Activated T-cell treated with anti-CD3 and anti-CD28 coated beads, Interleukin-2, amount 50 U/mL, for 4 hours (primary cell): ENCODE measurements at places on chromosomes 1 and 21.

- DNase-seq, result no peak
These were observed 86.4 kb downstream of the LAMC2 start for GRCh38 chr1:183272390-183272848.

DNA sequence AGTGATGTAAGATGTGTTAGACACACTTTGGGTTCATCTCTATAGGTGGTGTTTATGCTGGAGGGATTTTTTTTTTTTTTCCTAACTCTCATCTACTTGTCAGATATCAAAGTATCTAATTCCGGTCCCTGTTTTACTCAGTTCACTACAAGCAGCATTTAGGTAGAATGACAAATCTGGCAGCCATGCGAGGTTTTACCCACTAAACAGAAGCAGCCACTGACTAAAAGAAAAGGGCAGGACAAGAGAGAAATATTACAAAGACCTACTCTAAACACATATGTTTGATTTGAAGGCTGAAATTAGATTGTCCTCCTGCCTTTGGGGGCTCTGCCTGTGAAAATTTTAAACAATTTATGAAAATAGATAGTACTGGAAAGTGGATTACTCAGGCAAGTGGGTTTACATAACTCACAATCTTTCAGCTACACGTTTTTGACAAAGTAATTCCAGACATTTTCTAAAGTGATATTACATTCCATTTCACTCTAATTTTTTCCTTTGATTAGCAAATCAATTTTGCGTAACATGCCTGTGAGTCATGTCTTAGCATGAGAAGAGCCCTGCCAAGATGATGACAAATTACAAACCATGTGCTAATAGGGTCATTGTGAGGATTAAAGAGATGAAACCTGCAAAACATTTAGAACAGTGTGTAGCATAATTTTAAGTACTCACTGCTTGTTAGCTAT is 172.6 kb downstream of the PLA2G4A start:
- DNase-seq, result no peak

DNA sequence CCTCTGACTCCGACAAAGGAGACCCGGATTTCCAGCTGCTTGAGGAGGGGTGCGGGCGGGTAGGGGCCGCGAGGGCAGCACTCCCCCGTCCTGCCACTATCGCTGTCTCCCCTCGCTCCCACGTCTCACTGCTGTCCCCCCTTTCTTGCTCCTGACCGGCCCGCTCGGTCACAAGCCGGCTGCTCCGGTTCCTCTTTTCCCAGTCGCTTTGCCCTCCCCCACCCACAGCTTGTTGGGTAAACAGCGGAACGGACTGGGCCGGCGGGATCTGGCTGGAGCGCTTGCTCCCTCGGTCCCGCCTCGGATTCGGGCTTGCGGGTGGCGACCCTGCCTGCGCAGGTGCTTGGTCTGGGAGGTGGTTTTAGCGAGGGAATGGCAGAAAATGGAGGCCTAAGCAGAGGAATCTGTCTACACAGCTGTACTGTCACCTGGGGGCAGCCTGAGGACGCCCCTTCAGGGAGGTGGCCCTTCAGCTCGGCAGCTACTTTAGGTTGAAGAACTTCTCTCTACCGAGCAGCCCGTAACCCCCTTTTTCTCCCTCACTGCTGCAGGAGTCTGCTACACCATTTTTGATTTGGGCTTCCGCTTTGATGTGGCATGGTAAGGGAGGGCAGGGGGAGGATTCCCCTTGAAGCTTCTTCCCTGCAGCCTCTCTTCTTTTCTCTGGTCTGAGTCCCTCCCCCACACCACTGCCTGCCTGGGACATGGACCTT is 645 bp downstream of the ATP6V0B start:
- no peak for DNase-seq

GRCh38 chr1:232353001-232353400 is 276.9 kb downstream of the SIPA1L2 start:
- DNase-seq, result no peak

DNA sequence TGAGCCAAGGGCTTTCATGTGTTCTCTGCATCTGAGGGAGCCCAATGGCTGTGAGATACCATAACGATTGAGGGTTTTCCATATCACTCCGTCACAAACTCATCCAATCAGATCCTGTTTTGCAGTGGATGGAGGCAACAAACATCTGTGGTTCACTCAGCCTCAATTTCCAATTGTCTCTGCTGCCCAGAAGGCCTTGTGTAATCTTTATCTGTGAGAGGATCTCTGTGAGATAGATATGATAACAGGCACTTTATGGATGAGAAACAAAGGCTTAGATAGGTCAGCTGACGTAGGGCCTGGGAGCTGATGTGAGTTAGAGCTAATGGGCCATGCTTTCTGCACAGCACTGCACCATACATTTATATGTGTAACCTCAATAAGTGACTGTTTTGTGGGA is 3.3 kb upstream of the MTARC1 start:
- no peak for DNase-seq

- DNase-seq, result no peak
These were observed 32.1 kb downstream of the ALDH9A1 start for GRCh38 chr1:165666152-165666825.

GRCh38 chr1:27571439-27572018 is 32.4 kb downstream of the AHDC1 start:
- DNase-seq, result no peak

- DNase-seq, result no peak
These were observed 35.2 kb downstream of the JUN start for GRCh38 chr1:58748666-58749065.

DNA sequence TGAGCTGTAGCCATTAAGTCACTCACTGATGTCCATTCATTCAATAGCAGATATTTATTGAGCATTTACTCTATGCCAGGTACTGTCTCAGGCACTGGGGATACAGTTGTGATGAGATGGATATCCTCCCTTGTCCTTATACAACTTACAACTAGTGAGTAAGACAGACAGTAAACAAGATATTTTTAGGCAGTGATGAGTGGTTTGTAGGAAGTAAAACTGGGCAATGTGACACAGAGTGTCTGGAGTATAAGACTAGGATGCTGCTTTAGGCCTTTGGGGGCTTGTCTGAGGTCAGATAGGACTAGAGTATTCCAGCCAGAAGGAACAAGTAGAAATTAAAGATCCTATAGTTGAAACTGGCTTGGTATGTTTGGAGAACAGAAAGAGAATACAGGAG is 41.4 kb downstream of the NOS1AP start:
- DNase-seq, result no peak

- DNase-seq, result peak; percentile 68
These were observed 24.0 kb downstream of the QSOX1 start for GRCh38 chr1:180178511-180179161.

DNA sequence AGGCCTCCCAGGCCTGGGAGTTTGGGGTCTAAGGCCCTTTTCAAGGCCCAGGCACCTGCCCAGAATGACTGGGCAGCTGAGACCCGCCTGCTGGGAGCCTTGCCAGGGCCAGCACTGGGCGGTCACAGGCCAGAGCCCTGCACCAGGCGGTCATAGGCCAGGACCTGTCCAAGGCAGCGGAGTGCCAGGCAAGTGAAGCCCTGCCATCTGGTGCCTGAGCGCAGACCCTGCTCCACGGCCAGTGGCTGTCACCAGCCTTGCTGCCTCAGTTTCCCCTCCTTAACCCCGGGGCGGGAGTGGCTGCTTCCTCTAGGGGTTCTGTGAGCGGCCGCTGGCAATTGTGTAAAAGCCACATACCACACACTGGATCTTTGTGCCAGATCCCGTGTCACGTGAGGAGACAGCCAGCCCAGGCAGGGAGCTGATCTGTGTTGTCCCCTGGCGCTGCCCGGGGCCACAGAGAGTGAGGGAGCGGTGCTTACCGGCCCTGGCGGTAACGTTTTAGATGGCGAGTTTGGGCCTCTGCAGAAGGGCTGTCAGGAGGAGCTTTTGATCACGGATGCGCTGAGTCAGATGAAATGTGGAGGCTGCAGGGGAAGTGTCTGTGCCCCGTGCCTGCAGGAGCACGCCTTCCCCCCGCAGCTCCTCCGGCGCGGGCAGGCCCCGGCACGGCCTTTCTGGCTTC is 4.6 kb downstream of the COL18A1 start:
- DNase-seq, result no peak

DNA sequence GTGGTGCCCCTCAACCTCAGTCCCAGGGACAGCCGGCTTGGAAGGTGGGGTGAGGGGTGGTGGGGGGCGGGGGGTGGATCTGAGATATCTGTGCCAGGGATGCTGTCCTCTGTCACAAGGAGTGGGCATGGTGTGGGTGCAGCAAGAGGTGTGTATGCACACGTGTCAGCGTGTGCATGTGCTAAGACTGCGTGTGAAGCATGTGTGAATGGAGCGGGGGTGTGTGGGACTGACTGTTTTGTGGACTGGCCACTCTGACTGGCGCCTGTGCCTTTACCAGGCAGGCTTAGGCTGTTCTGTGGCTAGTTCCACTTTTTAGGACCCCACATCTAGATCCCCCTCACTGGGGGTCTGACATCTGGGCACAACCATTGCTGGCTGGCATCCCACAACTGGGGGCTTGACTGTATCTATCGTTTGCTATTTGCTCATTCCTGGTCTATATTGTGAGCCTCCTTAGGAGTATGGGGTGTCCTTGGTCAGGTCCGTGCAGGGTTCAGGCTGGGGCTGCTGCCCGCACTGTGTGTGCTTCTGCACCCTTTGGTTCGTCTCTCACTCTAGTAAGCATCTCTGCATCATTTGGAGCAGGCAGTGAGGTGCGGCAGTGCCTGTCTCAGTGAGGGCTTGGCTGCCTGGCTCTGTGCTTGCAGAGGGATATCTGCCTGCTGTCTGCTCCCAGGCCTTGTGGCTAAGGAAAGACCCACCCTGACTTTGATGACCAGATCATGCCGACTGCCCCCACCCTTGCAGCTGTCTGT is 1.9 kb downstream of the AMPD2 start:
- no peak for DNase-seq

- peak; percentile 64 for DNase-seq
These were observed 28.5 kb upstream of the KCNA2 start for GRCh38 chr1:110634455-110635311.

DNA sequence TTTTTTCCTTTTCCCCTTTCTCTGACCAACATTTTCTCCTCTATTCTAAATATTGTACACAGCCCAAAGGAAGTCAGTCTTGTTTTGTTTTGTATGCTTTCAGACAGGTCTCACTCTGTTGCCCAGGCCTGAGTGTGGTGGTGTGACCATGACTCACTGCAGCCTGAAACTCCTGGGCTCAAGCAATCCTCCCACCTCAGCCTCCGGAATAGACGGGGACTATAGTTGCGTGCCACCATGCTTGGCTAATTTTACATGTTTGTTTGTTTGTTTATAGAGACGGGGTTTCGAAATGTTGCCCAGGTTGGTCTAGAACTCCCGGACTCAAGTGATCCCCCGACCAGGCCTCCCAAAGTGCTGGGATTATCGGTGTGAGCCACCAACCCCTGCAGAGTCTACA is 72.8 kb downstream of the NRIP1 start:
- DNase-seq, result no peak

- no peak for DNase-seq
These were observed 25.0 kb upstream of the CACYBP start for GRCh38 chr1:174974711-174975119.

DNA sequence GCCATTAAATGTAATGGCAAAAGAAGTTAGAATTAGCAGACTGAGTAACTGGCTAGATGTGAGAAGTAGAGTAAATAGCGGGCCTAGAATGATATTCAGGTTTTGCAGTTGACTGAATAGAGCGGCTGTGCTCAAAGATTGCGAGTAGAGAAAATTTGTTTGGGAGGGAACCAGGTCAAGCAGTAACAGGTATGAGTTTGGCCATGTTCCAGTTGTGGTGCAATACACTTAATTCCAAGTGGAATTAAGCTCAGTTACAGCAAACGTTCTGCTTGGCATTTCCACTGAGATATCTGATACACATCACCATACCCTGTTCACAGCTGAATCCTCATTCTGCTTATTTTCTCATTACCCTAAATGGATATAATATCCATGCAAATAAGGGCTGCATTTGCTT is 1382.9 kb downstream of the MRPL39 start:
- DNase-seq, result no peak

DNA sequence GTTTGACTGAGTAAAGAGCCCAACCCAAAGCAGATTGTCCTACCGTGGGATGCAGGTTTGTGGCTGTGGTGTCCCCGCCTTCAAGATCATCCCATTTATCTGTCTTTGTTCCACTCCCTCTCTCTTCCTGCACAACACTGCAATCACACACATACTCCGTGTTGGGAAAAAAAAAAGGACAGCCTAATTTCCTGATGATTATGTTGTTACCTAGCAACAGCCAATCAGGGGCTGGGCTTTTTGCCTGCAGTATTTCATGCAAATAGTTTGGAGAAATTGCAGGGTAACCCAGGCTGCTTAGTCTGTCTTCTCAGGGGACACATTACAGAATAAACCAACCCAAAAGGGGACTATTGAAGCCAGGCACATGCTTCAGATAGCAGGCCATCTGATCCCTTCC is 38.3 kb downstream of the PHC2 start:
- DNase-seq, result no peak

DNA sequence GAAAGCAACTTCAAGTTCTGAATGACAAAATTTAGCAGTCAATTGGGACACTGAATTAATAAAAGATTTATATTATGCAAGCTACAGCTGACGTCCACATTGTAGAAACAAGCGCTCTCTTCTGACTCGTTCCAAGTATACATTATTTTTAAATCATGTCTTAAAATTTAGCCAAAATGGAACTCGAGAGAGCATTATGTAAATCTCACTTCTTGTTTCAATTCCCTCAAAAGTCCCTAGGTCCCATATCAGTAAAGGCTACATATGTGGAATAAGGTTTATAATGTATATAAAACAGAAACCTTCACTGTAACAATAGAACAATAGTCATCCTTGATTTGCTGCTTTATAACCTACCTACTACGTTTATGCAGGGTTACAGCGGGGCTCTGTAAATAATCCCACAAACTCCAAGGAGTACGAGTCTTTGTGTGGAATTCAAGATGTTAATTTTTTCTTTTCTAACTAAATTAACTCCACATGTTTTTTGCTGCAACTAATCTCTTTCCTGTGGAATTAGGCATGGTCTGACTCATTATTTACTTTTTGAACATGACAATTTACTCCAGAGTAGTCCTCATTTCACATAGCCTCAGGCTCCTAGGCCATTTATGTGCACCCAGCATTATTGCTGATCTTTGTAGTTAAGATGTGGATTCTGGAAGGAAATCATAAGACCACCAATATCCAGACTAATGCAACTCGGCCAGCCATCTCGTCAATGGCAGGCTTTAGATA is 785.1 kb downstream of the LTN1 start:
- no peak for DNase-seq

DNA sequence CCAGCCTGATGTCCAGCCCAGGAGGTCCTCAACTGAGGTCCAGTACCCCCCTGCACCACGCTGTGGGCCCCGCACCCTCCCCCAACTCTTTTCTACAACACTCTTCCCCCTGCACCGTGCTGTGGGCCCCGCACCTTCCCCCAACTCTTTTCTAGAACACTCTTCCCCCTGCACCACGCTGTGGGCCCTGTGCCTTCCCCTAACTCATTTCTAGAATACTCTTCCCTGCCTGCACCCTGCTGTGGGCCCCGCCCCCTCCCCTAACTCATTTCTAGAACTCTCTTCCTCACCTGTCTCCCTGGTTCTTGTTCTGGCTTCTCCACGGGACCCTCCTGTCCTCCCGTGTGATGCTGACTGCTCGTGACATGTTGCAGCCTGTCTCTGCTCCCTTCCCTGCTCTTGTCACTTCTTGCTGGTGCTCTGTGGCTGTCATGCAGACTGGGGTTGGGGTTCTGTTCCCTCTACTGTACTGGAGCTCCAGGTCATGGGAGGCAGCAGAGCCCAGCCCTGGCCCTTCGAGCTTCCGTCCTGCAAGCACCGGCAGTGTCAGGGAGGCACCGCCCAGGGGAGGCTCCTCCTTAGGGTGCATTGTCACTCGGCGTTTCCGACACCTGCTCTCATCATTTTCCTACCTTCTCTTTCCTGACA is 160.1 kb upstream of the COL6A1 start:
- no peak for DNase-seq
